ENCODE measurements at places on chromosomes 6 and 20.
A peak's percentile ranks its signal among the peaks of the same experiment; 100 is the strongest.

DNA sequence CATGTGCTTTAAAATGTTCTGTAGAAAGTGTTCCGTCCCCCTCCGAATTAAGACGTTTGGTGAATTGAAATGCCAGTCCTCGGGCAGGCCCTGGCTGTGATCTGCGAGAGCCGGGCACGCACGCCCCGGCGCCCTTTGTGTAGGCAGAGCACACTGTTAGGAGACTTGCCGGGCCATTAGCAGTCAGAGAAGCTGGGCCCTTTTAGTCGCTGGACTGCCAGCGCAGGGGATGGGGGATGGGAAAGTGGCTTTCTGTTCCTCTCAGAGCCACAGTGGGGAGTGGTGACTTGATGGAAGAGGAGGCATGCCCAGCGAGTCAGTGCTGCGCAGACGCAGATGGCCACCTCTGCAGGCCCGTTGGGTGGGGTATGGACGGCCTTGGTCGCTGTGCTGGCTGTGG lies 2.2 kb downstream of the PPP1R3G start:
- DNase-seq: peak; percentile 77

DNA sequence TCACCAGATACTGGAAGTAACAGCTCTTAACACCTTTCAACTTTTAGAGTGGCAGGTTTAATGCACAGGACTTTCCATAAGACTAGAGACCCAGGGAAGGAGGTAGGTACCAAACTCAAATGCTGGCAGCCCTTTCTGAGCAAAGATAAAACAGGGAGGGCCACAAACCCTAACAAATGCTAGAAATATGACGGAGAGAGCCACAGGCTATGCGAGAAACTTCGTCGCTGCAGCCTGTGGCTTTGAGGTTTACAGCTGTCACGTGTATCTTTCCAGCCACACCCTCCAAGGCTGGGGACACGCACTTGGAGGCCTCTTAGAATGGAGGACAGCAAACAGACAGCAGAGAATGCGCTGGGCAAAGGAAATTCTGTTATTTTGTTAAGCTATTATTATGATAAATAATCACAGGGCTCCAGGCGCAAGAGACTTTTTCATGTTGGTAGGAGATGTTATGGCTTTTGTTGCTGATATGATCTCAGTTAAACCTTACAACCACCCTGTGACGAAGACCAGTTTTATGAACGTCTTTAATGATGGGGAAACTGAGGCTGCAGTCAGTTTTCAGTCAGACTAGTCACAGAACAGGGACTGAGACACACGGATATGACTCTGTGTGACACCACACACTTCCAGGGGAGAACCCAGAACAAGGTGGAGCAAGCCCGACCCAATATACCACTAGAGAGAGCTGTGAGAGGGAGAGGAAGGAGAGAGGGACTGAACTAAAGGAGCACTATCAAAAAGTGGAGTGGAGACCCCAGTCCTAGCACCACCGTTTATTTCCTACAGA lies 2.0 kb downstream of the TRAM2 start:
- DNase-seq: peak; percentile 46

DNA sequence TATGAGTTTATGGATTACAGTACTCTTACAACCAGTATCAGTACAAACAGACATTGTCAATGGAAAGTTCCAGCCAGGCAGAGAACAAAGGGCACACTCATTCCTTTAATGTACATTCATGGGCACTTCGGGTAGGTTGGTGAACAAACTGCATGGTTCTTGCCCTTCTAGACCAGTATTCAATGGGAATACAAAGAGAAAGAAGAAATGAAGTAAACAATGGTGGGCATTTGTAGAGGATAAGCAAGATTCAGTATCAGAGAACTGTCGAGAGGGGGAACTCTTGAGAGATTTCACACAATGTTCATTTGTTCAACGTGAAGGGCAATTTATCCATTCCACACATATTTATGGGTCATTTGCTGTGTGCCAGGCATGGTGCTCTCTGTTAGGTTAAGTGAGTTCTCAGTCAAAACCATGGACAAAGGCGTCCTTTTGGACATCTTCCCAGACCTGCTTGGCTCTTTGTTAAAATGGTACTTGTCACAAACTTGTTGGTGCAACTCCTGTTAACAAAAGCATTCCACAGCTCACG lies 714.8 kb downstream of the DHX35 start:
- no peak for DNase-seq

DNA sequence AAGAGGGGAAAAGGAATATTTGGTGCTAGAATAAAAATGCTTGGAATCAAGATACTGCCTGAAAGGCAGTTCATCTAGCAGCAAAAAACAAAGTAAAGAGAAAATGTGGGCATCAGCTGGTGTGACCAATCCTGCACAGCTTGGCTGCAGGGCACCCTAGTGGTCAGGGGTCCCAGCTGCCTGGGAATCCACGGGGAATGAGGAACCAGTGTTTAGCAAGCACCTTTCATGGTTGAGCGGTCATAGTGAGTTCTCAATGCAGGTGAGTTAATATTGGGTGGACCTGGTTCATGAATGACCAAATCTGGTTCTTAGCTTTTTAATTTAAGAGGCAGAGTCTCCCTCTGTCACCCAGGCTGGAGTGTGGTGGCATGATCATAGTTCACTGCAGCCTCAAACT lies 53.3 kb downstream of the CAP2 start:
- no peak for DNase-seq

DNA sequence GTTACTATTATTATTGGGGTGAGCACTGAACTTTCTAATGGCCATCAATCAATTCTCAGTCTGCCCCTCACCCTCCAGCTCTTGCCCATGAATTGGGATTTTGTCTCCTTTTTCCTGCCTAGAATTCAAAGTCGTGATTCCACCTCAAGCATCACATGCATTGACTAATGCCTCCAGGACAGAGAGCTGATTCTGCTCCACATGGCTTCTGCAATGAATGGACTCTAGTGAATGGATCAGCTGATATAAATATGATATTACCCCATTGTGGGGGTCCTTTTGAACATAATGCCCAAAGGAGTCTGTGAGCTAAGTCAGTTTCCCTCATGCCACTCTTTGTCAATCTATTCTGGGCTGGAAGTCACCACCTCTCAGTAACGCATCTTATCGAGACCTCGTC lies 126.4 kb downstream of the OPN5 start:
- DNase-seq: no peak

- DNase-seq: no peak
Observed at GRCh38 chr6:112563368-112563767, 216.2 kb downstream of the RFPL4B start.
